ENCODE measurements at places on chromosomes 7 and 10.

GRCh38 chr10:88731296-88731695, 25.2 kb downstream of the LIPK start:
- DNase-seq, result peak; percentile 57

DNA sequence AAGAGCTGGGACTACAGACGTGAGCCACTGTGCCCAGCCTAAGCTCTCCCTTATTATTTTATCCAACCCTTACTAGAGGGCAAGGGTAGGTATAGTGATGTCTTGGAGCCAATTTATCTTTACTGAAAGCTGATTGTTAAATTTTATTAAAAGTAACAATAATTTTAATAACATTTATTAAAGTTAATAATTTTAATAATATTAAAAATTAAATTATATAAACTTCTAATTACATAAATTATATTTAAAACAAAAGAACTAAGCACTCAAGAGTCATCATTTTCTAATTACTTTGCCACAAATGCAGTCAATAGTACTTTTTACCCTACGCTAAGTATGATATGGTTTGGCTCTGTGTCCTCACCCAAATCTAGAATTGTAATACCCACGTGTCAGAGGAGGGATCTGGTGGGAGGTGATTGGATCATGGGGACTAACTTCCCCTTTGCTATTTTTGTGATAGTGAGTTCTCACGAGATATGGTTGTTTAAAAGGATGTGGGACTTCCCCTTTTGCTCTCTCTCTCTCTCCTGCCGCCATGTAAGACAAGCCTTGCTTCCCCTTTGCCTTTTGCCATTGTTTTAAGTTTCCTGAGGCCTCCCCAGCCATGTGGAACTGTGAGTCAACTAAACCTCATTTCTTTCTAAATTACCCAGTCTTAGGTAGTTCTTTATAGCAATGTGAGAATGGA, 58.4 kb upstream of the ETV1 start:
- no peak for DNase-seq

DNA sequence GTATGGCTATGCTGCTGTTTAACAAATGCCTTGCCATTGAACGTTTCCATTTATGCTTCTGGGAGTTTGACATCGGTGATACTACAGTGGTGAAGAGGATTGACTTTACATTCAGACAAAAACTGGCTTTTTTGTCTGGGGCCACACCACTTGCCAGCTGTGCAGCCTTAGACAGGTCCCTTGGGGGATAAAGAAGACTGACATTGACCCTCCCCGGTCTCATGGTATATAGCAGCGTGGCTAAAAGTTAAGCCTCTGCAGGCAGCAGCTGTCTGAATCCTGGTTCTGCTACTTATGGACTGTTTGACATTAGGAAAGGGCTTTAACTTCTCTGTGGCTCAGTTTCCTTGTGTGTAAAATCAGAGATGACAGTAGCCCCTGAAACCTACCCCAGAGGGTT, 42.0 kb upstream of the PTF1A start:
- no peak for DNase-seq

DNA sequence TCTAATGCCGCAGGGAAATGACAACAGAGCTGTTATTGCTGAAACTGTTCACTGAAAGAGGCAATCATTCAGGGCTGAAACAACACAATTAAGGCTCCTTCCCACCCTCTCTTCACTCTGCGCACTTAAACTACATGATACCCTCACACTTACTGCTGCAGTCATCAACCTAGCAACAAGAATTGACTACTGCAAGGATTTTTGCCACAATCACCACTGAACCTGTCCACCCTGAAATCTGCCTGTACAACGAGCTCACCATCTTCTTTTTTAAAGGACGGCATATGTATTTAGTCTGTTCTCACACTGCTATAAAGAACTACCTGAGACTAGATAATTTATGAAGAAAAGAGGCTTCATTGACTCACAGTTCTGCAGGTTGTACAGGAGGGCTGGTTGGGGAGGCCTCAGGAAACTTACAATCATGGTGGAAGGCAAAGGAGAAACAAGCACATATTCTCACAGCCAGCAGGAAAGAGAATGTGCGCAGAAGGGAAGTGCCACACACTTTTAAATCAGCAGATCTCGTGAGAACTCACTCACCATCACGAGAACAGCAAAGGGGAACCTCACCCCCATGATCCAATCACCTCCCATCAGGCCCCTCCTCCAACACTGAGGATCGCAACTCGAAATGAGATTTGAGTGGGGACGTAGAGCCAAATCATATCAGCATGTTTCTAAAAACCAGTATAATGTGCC, 131.7 kb downstream of the SORCS1 start:
- no peak for DNase-seq

DNA sequence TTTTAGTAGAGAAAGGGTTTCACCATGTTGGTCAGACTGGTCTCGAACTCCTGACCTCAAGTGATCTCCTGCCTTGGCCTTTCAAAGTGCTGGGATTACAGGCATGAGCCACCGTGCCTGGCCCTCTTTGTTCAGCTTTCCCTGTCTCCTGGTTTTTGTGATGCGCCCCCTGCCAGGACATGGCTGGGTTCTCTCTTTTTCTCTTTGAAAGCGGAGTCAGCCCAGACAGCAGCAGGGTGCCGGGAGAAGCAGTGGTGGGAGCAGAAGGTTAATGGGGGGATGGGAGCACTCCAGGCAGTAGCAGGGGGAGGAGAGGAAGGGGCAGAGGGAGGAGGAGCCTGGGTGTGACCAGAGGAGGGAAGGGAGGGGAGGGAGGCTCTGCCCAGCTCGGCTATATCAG, 1.8 kb downstream of the MUC3A start:
- no peak for DNase-seq

- DNase-seq, result no peak
Measured at GRCh38 chr10:130135676-130136225, 440 bp upstream of the GLRX3 start.

GRCh38 chr10:78864761-78865537, 203.8 kb upstream of the ZMIZ1 start:
- DNase-seq, result no peak

- DNase-seq, result no peak
Measured at GRCh38 chr7:156829669-156830336, 63.2 kb downstream of the LMBR1 start.

DNA sequence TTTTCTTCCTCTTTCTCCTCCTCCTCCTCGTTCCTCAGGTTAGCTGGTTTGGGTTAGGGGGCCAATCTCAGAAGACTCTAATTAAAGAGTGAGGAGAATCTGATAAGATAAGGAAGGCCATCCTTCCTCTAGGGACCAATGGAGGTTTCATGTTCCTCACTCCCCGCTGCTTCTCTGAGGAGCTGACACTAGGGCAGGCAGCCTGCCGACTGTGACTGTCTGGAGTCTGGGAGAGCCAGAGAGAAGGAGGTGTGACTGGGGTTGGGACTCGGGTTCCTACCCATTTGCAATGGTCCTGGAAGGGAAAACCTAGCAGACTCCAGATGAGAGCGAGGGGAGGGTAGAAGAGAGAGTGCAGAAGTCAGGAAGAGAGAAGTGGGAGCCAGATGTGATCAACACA, 15.3 kb downstream of the PAX2 start:
- no peak for DNase-seq

DNA sequence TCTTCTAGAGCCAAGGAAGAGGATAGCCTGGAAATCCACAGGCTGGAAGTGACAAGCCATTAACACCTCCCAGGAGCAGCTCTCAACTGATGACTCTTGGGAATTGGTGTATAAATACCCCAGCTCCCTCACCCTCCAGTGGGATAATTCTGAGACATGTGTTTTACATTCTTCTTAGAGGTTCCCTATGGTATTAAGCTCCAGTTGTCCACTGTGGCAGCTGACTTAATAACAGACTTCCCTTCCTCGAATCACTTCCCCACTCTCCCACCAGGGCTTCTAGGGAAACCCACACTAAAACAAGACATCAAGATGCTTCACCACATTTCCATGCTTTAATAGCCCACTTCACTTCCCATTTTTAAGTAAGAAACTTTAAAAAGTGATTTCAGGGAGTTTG, 47.2 kb downstream of the FAM107B start:
- DNase-seq, result no peak

GRCh38 chr10:36676321-36676720, 449.1 kb upstream of the ANKRD30A start:
- DNase-seq, result no peak

DNA sequence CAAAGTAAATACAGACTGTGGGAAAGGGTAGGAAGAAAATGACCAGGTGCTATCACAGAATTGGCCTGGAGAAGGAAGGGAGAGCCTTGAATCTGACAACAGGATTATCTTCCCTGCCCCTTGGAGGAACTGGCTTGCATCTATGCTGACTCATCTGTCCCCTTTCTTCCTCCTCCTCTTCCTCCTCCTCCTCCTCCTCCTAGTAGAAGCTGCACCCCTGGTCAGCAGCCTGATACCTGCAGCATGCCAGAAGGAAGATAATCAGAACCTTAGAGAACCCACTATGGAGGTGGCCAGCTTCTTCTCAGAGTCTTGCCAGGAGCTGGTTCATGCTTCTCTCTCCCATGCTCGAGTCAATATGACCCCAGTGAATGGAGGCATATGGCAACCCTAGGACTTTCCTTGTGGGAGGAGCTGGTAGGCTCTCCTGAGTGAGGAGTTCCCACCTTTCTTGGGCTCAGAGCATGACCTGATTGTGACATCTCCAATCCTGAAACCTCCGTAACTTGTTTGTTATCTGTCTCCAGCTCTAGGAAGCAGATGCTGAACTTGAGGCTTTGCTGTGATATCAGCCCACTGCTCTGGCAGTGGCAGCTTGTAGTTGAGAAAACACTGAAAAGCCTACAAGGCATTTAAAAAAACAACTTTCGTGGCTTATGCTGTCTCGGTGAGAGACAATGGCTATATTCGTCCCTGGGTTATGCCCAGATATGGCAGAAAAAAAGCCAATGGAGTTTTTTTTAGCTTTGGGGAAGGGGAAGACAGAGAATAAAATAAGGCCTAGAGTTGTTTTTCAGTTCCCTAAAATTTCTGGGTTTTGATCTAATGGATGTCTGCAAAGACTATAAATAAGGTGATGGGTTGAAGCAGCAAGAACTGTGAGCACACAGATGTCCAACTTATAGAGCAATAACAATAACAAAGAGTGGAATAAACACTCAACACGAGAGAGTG, 60.6 kb downstream of the CDHR3 start:
- DNase-seq, result no peak

DNA sequence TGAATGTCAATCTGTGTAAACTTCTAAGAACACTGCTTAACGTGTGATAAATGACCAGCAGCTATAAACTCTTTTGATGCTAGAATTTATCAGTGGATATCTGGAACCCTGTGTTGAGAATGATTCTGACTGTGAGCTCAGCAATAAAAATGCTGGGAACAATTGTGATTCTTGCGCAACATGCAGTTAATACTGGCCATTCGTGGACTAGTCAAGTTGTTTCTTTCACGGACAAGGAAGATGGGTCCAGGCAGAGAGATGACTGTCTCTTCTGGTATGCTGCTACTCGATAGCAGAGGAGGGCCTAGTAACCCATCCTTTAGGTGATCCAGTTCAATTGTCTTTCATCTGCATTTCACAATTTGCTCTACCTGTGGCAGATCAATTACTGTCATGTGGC, 394.8 kb upstream of the IGFBP3 start:
- no peak for DNase-seq

DNA sequence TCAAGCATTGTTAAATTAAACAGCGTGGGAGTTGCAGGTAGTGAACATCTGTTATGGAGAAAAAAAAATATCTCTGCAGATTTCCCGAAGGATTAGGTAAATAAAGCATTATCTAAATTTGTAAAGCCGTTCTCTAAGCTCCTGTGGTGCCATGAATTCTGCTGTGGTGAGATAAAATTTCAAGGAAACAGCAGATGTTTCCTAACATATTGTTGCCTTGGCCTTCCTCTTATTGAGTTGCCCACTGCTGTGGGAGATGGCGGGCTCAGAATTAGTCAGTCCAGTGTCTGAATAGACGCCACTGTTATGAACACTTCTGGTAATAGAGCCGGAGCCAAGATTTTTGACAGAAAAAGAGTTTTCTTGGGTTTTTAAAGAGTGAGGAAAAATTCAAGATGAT, 82.6 kb upstream of the ELMO1 start:
- no peak for DNase-seq

- no peak for DNase-seq
Measured at GRCh38 chr7:35968140-35968940, 167.5 kb downstream of the SEPTIN7 start.

- DNase-seq, result no peak
Measured at GRCh38 chr7:121885166-121885920, 12.4 kb downstream of the PTPRZ1 start.

- no peak for DNase-seq
Measured at GRCh38 chr7:141586878-141587277, 35.7 kb downstream of the AGK start.

- DNase-seq, result no peak
Measured at GRCh38 chr7:121080257-121080912, 91.9 kb downstream of the CPED1 start.

All from sciatic nerve (tissue), 2 donors.